CD4-positive, alpha-beta memory T cell (primary cell): ENCODE measurements at places on chromosomes 3 and 15. TPM values are rescaled to one million over a fixed set of nuclear protein-coding genes. Genes with fewer than 3 reads are reported as not detected.

DNA sequence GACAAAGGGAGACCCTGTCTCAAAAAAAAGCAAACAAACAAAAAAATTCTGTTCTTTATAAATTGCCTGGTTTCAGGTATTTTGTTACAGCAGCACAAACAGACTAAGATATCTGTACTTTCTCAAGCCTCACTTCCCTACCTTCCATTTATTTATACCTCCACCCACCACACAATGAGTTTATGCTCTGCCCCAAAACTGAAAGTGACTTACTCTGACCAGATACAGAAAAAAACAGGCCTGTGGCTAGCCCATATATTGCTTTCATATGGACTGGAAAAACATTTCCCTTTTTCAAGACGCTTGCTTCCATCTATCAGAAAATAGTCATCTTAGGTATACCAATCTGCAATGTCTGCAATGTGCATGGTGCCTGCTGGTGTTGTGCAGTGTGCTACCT, 8.7 kb upstream of the GPD1L start:
- DNase-seq = no peak

GRCh38 chr3:167032267-167032876, 347.7 kb downstream of the ZBBX start:
- DNase-seq = no peak

NRROS gene
- 20.0 TPM for total RNA-seq

DNA sequence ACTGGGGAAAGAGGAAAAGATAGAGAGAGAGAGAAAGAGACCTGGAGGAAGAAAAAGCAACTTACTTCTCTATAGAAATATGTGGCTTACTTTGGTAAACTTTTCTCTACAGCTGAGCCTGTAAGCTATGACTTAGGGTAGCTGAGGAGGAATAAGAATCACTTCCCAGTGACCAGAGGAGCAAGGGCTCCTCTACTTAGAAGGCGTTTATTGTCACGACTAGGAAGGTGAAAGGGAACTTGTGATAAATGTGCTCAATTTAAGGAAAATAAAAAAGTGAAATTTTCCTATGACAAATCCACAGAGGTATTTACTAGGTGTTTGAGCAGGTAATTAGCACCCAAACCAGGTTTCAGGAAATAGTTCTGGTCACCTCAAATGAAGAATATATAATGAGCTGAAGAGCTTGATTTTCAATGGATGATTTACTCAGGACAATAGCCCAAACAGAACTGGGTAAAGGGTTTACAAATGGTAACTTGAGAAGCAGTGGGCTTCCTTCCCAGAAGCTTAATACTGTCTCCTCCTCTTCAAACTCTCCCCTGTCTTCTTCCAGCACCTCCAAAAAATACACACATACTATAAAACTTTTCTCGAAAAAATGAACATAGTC, 46.1 kb downstream of the SOX2 start:
- no peak for DNase-seq

UPK1B gene
- total RNA-seq = not detected

GRCh38 chr3:165669504-165669903, 167.7 kb downstream of the BCHE start:
- DNase-seq = no peak

FGF12 gene
- not detected for total RNA-seq

GOLGA8T gene
- not detected for total RNA-seq

DNA sequence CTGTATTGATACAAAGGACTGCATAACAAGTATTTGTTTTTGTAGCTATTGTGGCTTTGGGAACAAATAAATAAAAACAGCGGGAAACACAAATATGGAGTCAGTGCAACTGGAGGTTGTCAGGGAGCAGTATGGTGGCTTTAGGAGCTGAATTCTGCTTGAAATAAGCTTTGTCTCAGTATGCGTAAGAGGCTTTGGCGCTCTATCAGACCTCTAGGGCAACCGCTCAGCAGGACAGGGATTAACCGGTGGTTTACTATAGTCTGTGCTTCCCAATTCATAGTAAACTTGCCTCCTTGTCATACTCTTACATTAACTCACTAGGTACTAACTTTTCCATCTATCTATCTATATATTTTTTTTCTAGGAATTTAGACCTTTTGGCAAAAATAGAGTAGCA, 104.6 kb downstream of the ZIC1 start:
- no peak for DNase-seq

GRCh38 chr3:8997151-8997550, 33.9 kb upstream of the RAD18 start:
- DNase-seq = no peak

- DNase-seq = no peak
Observed at GRCh38 chr15:91068436-91068835, 31.6 kb upstream of the SV2B start.

NMB gene
- total RNA-seq = 2.4 TPM

GRCh38 chr15:25249236-25250010, 189.4 kb downstream of the UBE3A start:
- DNase-seq = no peak

- DNase-seq = no peak
Observed at GRCh38 chr3:68059628-68060152, 405.3 kb upstream of the SUCLG2 start.

DNA sequence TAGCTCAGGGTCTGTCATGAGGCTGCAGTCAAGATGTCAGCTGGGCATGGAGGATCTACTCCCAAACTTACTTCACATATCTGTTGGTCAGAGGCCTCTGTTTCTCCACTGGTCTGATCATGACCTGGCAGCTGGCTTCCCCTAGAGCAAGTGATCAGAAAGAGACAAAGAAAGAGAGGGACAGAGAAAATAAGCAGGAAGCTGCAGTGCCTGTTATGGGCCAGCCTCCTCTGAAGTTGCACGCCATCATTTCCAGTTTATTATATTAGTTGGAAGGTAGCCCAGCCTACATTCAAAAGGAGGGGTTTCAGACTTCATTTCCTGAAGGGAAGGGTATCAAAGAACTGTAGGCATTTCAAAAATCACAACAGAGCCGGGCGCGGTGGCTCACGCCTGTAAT, 5.0 kb upstream of the RPP25 start:
- DNase-seq = no peak

ADAMTS9 gene
- total RNA-seq = not detected
